CD4-positive, alpha-beta T cell treated with Interleukin-4 for 4 hours (primary cell): ENCODE measurements at places on chromosomes 1 and 21.

DNA sequence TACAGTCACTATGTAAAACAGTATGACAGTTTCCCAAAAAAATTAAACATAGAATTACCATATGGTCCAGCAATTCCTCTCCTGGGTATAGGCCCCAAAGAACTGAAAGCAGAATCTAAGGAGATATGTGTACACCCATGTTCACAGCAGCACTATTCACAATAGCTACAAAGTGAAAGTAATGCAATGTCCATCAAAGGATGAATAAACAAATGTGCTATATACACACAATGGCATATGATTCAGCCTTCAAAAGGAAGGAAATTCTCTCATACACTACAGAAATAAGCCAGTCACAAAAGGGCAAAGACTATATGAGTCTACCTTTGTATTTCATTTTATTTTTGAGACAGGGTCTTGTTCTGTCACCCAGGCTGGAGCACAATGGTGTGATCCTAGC lies 120.4 kb downstream of the TOMM20 start:
- DNase-seq, result no peak

DNA sequence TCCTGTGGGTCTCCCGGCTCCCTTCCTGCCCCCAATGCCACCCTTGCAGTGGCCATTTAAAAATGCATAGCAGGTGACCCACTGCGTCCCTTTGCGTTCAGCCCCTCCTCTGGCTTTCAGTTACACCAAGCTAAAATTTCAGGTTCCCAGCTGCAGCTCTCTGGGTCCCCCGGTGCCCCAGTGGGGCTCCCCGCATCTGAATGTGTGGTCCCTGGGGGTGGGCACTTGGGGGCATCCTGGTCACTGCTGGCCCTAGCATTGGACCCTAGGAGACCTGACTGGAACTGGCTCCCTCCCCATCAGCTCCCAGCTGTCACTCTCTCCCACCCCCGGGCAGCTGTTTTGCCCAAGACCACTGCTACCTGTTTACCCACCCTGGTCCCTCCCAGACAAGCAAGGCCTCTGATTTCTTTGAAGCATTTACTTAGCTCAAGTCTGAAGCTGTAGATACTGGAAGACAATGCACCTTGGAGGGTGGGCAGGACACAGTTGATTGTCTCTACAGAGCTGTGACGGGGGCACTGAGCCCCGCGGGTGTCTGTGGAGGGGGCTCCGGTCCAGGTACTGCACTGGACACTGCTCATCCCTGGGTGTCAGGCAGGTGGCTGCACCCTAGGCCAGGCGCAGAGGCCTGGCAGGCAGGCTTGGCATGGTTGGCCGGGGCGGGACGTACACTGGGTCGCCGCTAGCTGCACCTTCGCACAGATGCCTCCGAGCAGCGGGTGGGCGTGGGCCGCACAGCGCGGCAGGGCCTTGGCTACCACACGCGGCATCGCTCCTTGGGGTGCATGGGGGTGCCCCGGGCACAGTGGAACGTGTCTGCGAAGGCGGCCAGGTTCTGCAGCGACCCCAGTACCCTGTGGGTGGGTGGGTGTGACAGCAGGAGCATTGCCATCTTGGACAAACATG lies 3.9 kb downstream of the PRXL2B start:
- DNase-seq, result no peak

DNA sequence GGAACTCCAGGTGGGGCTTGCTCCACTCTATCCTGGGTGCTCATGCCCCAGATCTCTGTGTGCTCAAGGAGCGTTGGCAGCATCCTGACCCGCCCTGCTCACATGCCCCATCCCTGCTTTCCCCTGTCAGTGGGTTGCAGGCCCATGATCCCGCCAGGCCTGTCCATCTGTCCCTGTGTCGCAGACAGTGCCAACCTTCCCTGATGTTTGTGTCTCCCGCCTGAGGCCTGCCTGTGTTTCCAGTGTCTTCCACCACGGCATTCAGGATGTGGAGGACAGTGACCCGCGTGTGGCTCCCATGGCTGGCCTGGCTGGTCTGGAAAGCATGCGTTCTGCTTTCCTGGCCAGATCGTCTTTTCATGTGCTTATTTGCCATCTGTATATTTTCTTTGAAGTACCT lies 82.9 kb downstream of the PCBP3 start:
- no peak for DNase-seq

- DNase-seq, result no peak
These were observed 44.4 kb upstream of the SRP9 start for GRCh38 chr1:225733254-225733653.

- DNase-seq, result no peak
These were observed 67.2 kb upstream of the SCAF4 start for GRCh38 chr21:31798842-31799704.

DNA sequence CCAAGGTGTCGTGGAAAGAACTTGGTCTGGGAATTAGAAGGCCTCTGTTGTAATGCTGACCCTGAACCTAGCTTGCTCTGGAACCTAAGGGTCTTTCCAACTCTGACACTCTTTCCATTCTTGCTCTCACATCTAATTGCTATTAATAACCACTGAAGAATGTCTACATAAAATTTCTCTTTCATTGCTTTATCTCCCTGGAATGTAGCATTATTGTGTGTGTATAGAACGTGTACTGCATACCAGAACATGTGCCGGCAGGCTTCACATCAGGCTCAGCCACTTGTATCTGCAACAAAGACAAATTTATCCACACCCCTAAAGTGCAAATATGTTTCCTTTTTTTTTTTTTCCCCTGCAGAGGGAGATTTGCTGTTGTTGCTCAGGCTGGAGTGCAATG lies 13.9 kb upstream of the LAX1 start:
- no peak for DNase-seq

DNA sequence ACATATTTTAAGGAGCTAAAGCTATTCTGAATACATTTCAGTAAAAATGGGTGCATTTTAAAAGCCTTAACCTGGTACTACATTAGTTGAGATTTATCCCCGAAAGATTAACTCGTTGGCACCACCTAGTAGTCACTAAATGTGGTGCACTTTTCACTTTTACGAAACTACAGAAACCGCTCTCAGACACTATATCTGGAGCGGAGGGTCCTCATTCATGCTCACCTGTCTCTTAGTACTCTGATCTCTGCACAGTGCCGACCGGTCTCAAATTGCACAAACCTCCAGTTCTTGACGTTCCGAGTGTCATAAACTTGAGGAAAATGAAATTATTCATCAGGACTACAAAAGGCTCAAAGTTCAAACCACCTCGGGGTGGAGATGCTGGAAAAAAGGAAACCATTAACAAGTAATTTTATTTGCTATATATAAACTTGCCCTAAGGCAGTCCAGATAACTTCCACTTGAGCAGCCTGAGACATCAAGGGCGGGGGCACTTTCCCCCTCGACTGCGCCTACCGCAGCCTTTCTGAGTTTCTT lies 722 bp downstream of the LZIC start:
- peak; percentile 48 for DNase-seq

GRCh38 chr1:6273380-6273891 lies 12.5 kb upstream of the GPR153 start:
- DNase-seq, result no peak
